Dermis blood vessel endothelial cell (primary cell): ENCODE measurements at places on chromosomes 5 and 9. TPM values are rescaled to one million over a fixed set of nuclear protein-coding genes. Genes with fewer than 3 reads are reported as not detected.

The SEPTIN8 gene
- total RNA-seq: 61.3 and 67.4 TPM in 2 replicates

The TMEFF1 gene
- total RNA-seq: 9.2 and 19.3 TPM in 2 replicates

The TLX3 gene
- not detected in 2 replicates for total RNA-seq

- no peak for DNase-seq
Observed at GRCh38 chr5:4831325-4831724, 308.8 kb upstream of the ADAMTS16 start.

DNA sequence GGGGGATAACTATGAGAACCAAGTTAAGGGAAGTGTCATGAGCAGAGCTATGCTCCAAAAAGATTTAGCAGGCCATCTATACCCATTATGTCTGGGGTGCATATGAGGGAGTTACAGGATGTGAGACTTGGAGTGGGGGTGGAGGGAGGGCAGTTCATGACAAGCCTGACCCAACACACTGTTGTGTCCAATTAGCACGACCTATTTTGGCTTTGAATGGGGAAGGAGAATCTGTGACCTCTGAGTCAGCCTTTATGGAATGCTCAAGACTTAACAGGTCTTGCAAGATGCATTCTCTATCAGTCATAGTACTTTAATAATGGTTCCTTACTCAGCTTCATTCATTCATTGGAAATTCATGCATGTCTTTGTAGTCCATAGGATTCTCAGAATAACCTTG lies 71.7 kb downstream of the GRIA1 start:
- no peak for DNase-seq

- DNase-seq: no peak
Observed at GRCh38 chr5:144135113-144135762, 35.2 kb downstream of the YIPF5 start.

- peak; percentile 46 for DNase-seq
Observed at GRCh38 chr5:67245259-67245846, 48.8 kb upstream of the CD180 start.

DNA sequence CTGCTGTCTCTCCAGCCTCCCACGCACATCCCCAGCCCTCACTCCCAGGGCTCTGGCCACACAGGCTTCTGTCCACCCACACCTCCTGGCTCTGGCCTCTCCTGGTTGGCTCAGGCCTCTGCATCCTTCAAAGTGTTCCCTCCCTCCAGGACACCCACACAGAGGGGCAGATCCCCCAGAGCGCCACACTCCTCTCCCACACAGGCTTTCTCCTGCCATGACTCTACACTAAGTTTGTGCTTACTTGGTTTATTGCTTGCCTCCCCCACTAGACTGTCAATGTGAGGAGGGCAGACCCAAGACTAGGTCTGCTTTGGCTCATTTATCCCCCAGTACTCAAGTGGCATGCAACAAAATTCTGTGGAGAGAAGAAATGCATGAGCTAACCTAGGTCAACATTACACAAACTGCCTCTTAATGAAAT lies 67.0 kb upstream of the SPOCK1 start:
- no peak for DNase-seq

GRCh38 chr5:133520062-133520461 lies 92.3 kb downstream of the FSTL4 start:
- DNase-seq: no peak
